Neural cell (in vitro differentiated cells): ENCODE measurements at places on chromosomes 1 and 21. TPM values are rescaled to one million over a fixed set of nuclear protein-coding genes. Genes with fewer than 3 reads are reported as not detected.

Gene LHX4
- polyA plus RNA-seq = not detected in 2 replicates

Gene PRKAA2
- 18.5 and 20.0 TPM in 2 replicates for polyA plus RNA-seq

Gene WNT3A
- 0.14 TPM in 1 of 2 replicates, not detected in the other for polyA plus RNA-seq

Gene SH2D1B
- not detected in 2 replicates for polyA plus RNA-seq

Gene SDHB
- 113 and 129 TPM in 2 replicates for polyA plus RNA-seq

Gene CRYAA
- polyA plus RNA-seq = not detected in 2 replicates

Gene SOX13
- 1.7 TPM in 2 replicates for polyA plus RNA-seq

Gene AMY1A
- not detected in 2 replicates for polyA plus RNA-seq

Gene DPH5
- polyA plus RNA-seq = 46.0 and 55.7 TPM in 2 replicates

Gene DPH2
- 26.0 and 29.2 TPM in 2 replicates for polyA plus RNA-seq

Gene PTPRC
- polyA plus RNA-seq = 0.12 TPM in 1 of 2 replicates, not detected in the other

Gene SLC6A17
- 3.5 TPM in 2 replicates for polyA plus RNA-seq

Gene ST6GALNAC3
- 2.8 and 3.6 TPM in 2 replicates for polyA plus RNA-seq

Gene DCDC2B
- polyA plus RNA-seq = not detected in 2 replicates

Gene PLEKHN1
- 0.28 and 1.1 TPM in 2 replicates for polyA plus RNA-seq

Gene SPRR1A
- polyA plus RNA-seq = not detected in 2 replicates

Gene SELENBP1
- polyA plus RNA-seq = not detected in 2 replicates

Gene TXLNA
- 34.5 and 39.0 TPM in 2 replicates for polyA plus RNA-seq

Gene CAPN8
- not detected in 2 replicates for polyA plus RNA-seq

Gene VPS26C
- 46.9 and 55.5 TPM in 2 replicates for polyA plus RNA-seq

Gene RCC1
- polyA plus RNA-seq = 13.1 and 15.3 TPM in 2 replicates

Gene SZRD1
- 13.6 and 17.6 TPM in 2 replicates for polyA plus RNA-seq

Gene C1orf94
- polyA plus RNA-seq = 0.72 TPM in 1 of 2 replicates, not detected in the other

Gene PTAFR
- 0.12 and 0.30 TPM in 2 replicates for polyA plus RNA-seq

Gene S100A14
- polyA plus RNA-seq = not detected in 2 replicates

Gene CIART
- 7.3 and 9.1 TPM in 2 replicates for polyA plus RNA-seq

Gene GPR37L1
- polyA plus RNA-seq = not detected in 2 replicates

Gene PLXNA2
- polyA plus RNA-seq = 30.6 and 48.6 TPM in 2 replicates

Gene GCLM
- polyA plus RNA-seq = 3.7 and 4.9 TPM in 2 replicates

Gene SPATA45
- polyA plus RNA-seq = 1.8 TPM in 1 of 2 replicates, not detected in the other

Gene RNU1-2
- under 0.01 TPM in 1 of 2 replicates, not detected in the other for polyA plus RNA-seq

Gene TEDDM1
- polyA plus RNA-seq = not detected in 2 replicates

Gene CLCA4
- polyA plus RNA-seq = not detected in 2 replicates

Gene OR2T11
- not detected in 2 replicates for polyA plus RNA-seq

Gene LORICRIN
- 0.42 and 1.3 TPM in 2 replicates for polyA plus RNA-seq

Gene TRABD2B
- 0.02 TPM in 1 of 2 replicates, not detected in the other for polyA plus RNA-seq

Gene ELAPOR1
- polyA plus RNA-seq = 16.8 and 18.8 TPM in 2 replicates

Gene BRDT
- polyA plus RNA-seq = not detected in 2 replicates

Gene IFNLR1
- 0.16 and 0.32 TPM in 2 replicates for polyA plus RNA-seq

Gene SHISA4
- polyA plus RNA-seq = 1.5 and 1.9 TPM in 2 replicates

Gene DSCAM
- 5.3 and 8.1 TPM in 2 replicates for polyA plus RNA-seq

Gene CD101
- 1.4 and 2.3 TPM in 2 replicates for polyA plus RNA-seq

Gene CHIA
- polyA plus RNA-seq = not detected in 2 replicates

Gene MIXL1
- not detected in 2 replicates for polyA plus RNA-seq

Gene BMP8B
- polyA plus RNA-seq = 0.04 TPM in 1 of 2 replicates, not detected in the other

Gene PROK1
- polyA plus RNA-seq = 0.54 and 1.5 TPM in 2 replicates

Gene CYP4Z1
- polyA plus RNA-seq = 0.51 TPM in 1 of 2 replicates, not detected in the other

Gene LZIC
- polyA plus RNA-seq = 51.9 and 57.2 TPM in 2 replicates

Gene ARHGEF10L
- polyA plus RNA-seq = 123 and 142 TPM in 2 replicates

Gene TIE1
- not detected in 2 replicates for polyA plus RNA-seq

Gene CD160
- polyA plus RNA-seq = 1.5 TPM in 1 of 2 replicates, not detected in the other

Gene SIK1
- 2.0 and 2.6 TPM in 2 replicates for polyA plus RNA-seq
